ENCODE measurements at places on chromosomes 16 and 17. TPM values are rescaled to one million over a fixed set of nuclear protein-coding genes. Genes with fewer than 3 reads are reported as not detected.

ZNF205 gene
- 12.0 TPM for total RNA-seq

MGAT5B gene
- 1.4 TPM for total RNA-seq

C16orf92 gene
- not detected for total RNA-seq

DPEP1 gene
- total RNA-seq, result 0.57 TPM
